ENCODE measurements at places on chromosomes 7 and 10. TPM values are rescaled to one million over a fixed set of nuclear protein-coding genes. Genes with fewer than 3 reads are reported as not detected.

Gene SFTPA2
- not detected for total RNA-seq

- peak; percentile 39 for DNase-seq
Measured at GRCh38 chr7:137007001-137007694, 138.7 kb downstream of the CHRM2 start.

DNA sequence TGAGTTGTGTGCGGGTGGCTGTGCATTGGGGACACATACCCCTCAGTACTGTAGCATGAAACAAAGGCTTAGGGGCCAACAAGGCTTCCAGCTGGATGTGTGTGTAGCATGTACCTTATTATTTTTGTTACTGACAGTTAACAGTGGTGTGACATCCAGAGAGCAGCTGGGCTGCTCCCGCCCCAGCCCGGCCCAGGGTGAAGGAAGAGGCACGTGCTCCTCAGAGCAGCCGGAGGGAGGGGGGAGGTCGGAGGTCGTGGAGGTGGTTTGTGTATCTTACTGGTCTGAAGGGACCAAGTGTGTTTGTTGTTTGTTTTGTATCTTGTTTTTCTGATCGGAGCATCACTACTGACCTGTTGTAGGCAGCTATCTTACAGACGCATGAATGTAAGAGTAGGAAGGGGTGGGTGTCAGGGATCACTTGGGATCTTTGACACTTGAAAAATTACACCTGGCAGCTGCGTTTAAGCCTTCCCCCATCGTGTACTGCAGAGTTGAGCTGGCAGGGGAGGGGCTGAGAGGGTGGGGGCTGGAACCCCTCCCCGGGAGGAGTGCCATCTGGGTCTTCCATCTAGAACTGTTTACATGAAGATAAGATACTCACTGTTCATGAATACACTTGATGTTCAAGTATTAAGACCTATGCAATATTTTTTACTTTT lies 1.8 kb downstream of the DDIT4 start:
- DNase-seq = no peak

DNA sequence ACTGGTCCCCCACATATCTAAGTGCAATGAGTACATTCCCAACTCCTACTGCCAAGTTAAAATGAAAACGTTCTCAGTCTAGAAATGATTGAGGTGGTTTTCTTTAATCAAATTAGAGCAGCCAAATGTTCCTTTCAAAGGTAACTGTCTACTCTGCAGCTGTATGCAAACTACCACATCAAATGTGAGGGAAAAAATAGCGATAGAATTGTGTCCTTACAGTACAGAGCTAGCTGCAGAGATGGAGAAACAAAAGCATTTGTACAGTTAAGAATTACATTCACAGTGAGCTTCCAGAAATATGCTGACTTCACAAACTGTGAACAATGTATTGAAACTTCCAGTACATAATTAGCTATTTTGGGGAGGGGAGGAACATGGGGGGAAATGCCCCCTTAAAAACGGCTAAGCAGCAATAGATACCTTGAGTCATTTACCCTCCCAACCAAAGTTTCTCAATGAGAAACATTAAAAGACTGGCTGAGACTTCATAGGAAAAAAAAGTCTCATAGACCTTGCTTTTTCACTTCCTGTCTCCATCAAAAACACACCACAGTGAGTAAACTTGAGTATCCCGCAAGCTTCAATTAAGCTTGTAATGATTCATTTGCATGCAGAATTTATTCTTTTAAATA lies 22.9 kb downstream of the CDK6 start:
- no peak for DNase-seq

DNA sequence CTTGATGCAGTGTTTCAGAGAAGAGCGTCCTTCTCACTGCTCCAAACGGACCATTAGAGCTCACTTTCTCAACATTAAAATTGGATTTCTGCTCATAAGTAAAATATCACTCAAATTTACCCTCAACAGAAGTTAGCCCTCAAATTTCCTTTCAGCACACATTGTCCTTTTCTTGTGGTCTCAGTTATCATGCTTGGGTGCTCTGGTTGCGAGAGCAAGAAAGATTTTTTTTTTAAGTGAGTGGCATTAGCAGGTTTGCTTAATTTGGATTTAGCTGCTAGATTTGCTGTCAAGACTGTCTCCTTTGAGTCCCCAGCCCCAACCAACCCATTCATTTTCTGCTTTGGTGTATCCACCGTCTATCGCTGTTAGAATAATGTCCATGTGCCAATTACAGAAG lies 2.6 kb upstream of the CH25H start:
- no peak for DNase-seq

DNA sequence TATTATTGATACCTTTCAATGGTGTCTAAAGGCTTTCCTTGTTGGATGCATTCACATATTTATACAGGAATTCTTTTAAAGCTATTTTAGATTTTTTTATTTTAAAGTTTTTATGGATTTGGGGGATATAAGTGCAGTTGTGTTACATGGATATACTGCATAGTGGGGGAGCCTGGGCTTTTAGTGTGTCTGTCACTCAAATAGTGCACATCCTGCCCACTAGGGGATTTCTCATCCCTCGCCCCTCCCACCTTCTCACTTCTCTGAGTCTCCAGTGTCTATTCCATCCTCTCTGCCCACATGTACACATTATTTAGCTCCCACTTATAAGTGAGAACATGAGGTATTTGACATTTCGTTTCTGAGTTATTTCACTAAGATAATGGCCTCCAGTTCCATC lies 154.0 kb upstream of the MKI67 start:
- DNase-seq = no peak

Gene VSIR
- total RNA-seq = 29.8 TPM

Gene DDX50
- total RNA-seq = 36.6 TPM

Gene CCNJ
- total RNA-seq = 3.5 TPM

Gene VSTM2A
- total RNA-seq = not detected

Gene SAMD9L
- total RNA-seq = 8.6 TPM

GRCh38 chr10:109328001-109328400 lies 595.3 kb downstream of the XPNPEP1 start:
- no peak for DNase-seq

- DNase-seq = peak; percentile 50
Measured at GRCh38 chr10:52639652-52640051, 132.9 kb downstream of the MBL2 start.

GRCh38 chr10:77771450-77771849 lies 133.8 kb upstream of the KCNMA1 start:
- DNase-seq = no peak

Gene MDFIC
- 38.9 TPM for total RNA-seq

- peak; percentile 68 for DNase-seq
Measured at GRCh38 chr7:45921699-45922519, 837 bp upstream of the IGFBP3 start.

GRCh38 chr10:30006410-30006809 lies 53.0 kb downstream of the JCAD start:
- DNase-seq = no peak

GRCh38 chr10:90920986-90921666 lies at the start of gene ANKRD1:
Gene ANKRD1, minus strand, starts transcription at chr10:90921087. Its CDS starts 60 bp downstream, at chr10:90921027.
- DNase-seq = peak; percentile 86

DNA sequence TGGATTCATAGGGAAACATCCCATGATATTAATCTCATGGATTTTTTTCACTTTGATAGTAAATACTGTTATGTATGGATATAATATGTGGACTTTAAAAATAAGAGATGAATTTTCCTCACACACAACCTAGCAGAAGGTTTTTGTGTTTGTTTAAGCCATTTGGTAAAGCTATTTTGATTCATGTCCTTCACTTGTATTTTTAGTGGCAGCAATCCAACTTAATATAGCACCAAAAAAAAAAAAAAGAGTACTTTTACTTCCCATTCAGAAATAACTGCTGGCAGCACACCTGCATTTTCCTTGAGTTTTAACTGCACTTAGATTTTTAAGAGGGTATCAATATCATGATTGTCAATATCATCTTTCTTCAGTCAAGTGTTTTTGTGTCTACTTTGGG lies 60.0 kb downstream of the MCMBP start:
- no peak for DNase-seq

GRCh38 chr10:114593240-114593792 lies 64.8 kb downstream of the ABLIM1 start:
- no peak for DNase-seq

GRCh38 chr10:16867556-16867955 lies 50.3 kb upstream of the RSU1 start:
- peak; percentile 79 for DNase-seq

- no peak for DNase-seq
Measured at GRCh38 chr10:70684839-70685454, 12.6 kb downstream of the ADAMTS14 start.

GRCh38 chr10:131795761-131796160 lies 105.0 kb upstream of the PPP2R2D start:
- DNase-seq = no peak

Gene FAM180A
- 10.4 TPM for total RNA-seq

GRCh38 chr7:20107582-20107981 lies 109.6 kb downstream of the MACC1 start:
- DNase-seq = no peak

Gene HTR5A
- not detected for total RNA-seq

Gene ANKRD30A
- total RNA-seq = not detected

Gene AASS
- total RNA-seq = 8.7 TPM

Gene TRAPPC14
- total RNA-seq = 19.6 TPM

Gene OPN1SW
- not detected for total RNA-seq

Gene ADK
- 97.6 TPM for total RNA-seq

DNA sequence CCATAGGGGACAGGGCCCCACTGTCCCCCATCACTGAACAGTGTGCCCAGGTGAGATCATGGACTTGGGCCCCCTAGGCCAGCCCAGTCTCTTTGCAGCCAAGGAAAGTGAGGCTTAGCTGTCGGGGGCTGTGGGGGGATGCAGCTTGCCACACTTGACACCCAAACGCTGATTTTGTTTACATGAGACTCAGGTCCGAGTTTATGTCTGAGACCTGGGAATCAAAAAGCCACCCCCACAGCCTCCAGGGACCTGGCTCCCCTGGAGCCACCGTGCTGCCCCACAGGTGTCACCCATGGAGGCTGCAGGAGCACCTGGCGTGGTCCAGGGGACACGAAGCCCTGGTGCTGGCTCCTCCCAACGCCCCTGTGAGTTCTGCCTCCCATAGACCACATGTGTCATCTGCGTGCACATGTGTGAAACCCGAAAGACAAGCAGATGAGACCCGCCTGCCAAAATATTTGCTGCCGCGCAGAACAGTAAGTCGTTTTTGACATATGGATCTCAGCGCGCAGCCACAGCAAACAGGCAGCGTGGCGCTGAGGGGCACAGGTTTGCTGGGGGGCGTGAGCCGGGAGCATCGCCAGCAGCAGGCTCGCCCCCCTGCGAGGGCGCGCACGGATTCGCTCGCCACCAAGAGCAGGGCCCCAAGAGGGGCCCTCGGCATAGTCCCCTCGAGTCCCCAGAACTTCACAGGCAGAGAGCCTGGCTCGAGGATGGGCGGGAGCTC lies 112.3 kb downstream of the LHPP start:
- DNase-seq = no peak

- no peak for DNase-seq
Measured at GRCh38 chr7:143229054-143229790, 7.4 kb downstream of the TAS2R40 start.

Gene CALHM3
- not detected for total RNA-seq

GRCh38 chr10:130455111-130455695 lies 319.0 kb downstream of the GLRX3 start:
- DNase-seq = no peak

- DNase-seq = no peak
Measured at GRCh38 chr10:95792211-95792780, 36.3 kb downstream of the ENTPD1 start.

Gene ANK3
- not detected for total RNA-seq

DNA sequence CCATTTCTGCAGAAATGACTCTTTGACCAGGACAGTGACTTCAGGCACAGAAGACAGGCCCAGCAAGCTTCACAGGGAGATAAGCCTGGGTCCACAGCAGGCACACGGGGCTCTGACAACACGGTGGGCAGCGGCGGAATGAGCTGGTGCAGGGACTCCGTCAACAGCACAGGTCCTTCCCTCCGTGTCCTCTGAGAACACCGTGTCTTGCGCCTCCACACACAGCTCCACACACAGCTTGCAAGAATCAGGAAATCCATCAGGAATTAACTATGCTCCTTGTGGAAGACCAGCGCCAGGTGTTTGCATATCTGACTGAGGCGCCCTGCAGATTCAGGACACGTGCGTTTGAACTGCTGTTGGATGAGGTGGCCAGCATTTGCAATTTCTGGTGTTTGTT lies 39.6 kb downstream of the TCERG1L start:
- no peak for DNase-seq

- no peak for DNase-seq
Measured at GRCh38 chr7:50556247-50556991, 8.8 kb downstream of the DDC start.

DNA sequence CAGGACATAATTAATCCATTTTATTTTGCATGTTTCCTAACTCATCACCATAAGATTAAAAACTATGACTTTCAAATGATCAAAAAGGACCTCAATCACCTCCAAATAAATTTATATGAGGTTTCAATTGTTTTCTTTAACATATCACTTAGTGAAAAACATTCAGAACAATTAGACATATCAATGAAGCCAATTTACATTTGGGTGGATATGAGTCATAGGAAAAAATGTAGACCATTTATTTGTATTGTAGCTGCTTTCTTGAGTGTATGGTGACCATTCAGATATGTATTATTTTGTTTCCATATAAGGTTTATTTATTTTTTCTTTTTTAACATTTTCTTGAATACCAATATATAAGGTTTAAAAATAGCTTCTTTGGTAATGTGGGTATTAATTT lies 13.3 kb upstream of the EXOC6 start:
- peak; percentile 5 for DNase-seq

DNA sequence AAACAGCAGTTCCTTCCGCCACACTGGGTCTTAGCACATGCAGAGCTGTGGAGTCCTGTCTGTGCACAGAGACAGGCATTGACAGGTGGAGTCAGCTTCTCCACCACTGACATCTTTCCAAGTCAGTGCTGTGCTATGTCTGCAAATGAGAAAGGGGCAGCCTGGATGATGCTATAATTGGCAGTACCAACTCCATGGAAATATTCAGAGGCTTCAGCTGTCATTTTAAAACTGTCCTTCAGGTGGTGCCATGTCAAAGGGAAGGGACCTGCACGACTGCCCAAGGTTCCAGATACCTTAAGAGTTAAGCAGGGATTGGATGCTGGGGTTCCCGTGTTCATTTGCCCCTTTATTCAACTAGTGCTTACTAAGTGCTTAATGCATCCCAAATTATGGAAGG lies 258.0 kb upstream of the PRKCQ start:
- no peak for DNase-seq

DNA sequence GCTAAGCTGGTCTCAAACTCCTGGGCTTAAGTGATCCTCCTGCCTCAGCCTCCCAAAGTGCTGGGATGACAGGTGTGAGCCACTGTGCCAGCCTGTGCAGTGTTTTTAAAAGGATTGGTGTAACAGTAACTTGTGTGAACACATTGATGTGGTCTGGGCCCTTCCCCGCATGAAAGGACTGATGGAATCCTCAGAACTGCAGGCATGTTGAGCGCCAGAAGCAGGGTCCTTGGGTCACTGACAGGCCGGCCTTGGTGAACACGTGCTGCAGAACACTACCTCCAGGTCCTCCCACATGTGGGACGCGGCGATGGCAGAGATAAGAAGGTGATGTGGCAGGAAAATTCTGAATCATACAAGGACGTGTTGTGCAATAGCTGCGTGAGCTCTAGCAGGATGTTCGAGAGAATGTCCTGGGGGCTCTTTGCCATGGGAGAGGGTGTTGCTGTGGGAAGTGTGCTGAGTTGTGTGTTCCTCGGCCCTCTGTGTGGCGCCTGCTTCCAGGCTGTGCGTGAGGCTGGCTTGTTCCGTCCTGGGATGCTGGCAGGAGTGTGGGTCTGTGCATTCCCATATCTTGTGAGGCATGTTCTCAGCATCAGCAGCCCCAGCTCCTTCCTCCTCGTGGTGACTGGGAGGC lies 68.2 kb downstream of the DNAJB6 start:
- DNase-seq = peak; percentile 98

Gene HMX2
- not detected for total RNA-seq
